ENCODE measurements at places on chromosomes 7 and 10.
A peak's percentile ranks its signal among the peaks of the same experiment; 100 is the strongest.

- DNase-seq = no peak
These were observed 621.0 kb downstream of the PARD3 start for GRCh38 chr10:34193931-34194626.

DNA sequence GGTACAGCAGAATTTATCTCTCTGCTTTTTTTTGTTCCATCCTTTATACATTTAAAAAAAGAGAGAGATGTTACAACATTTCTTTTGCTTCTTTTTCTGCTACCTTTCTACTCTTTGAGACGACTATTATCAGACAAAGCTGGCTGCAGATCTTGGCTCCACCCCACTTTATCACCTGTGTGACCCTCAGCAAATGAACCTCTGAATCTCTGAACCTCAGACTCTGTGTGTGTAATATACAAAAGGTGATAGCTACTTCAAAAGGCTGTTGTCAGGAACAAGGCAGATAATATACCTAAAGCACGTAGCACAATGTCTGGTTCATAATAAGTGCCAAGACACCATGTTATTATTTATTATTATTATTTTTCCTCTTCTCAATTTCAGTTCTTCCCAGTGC, 32.6 kb upstream of the UBE2D1 start:
- no peak for DNase-seq

DNA sequence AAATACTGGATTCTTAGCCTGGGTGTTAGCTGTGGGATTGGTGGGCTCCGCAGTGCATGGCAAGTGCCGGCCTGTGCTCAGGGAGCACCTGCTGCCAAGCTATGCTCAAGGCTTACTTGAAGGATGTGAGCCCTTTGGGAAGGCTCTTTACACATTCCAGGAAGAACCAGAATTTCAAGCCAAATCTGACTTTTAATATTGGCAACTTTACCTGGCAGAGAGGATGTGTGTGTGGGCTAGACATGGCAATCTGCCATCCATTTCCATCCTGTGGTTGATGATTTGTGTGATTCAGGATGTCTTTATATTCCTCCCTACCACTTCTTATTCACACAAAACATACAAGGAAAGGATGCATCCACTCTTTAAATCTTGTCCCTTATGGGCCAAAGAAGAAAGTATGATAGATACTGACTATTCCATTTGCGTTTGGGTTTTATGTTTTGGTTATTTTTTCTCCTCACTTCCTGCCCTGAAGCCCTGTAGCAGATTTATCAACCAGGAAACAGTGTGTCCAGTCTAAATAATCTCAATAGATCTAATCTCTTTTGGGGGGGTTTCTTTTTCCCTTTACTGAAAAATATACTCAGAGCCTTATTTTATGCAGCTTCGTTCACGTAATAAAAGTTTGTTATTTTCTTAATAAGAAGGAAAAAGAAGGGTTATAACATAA, 247.1 kb downstream of the COBL start:
- no peak for DNase-seq

DNA sequence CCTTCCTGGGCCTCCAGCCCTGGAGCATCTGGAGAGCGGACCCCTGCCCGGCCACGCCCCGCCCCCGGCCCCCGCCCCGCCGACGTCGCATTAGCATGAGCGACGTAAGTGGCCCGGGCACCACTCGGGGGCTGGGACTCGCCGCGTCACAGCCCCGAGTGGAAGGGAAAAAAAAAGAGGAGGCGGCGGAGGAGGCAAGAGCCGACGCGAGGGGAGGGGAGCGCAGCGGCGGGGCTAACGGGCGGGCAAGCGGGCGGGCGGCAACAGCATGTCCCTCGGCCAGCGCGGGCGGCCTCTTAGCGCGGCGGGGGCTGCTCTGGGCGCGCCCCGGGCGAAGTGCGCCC, at the start of gene SLC18A3:
SLC18A3 (plus strand) TSS at position 197 of the 344 bp plus-strand sequence. CDS start 431 bp downstream, outside the sequence.
- DNase-seq = peak; percentile 46

- DNase-seq = no peak
These were observed 288.0 kb upstream of the PITRM1 start for GRCh38 chr10:3460420-3461128.

- no peak for DNase-seq
These were observed 36.1 kb downstream of the CRHR2 start for GRCh38 chr7:30646154-30646553.

DNA sequence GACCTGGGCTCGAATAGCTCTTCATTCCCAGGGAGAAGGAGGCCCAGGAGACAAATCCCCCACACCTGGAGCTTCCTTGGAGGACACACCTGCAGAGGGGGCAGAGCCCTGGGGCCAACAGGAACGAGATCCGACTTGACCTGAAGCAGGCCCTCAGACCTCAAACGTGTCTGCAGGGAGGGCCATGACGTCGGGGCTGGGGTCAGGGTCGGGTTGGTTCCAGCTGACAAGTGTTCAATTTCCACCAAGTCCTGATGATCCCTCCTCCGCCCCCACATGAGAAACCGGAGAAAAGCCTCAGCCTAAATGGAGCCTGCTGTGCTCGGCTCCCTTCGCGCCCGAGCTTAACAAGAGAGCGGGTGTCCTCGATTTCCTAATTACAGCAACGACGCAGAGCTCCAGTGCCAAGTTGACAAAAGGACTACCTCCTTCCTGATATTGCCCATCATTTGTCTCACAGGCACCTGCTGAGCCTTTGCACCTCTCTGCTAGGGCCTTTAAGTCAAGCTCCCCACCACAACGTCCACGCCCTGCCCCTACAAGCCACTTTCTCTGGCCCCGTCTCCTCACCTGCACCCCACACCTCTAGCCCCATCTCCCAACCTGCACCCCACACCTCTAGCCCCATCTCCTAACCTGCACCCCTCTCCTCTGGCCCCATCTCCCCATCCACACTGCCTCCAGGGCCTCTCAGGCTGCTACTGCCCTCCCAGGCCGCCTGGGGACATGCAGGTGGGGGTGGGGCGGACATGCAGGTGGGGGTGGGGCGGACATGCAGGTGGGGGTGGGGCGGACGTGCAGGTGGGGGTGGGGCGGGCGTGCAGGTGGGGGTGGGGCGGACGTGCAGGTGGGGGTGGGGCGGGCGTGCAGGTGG, 519.4 kb downstream of the GLRX3 start:
- DNase-seq = no peak

DNA sequence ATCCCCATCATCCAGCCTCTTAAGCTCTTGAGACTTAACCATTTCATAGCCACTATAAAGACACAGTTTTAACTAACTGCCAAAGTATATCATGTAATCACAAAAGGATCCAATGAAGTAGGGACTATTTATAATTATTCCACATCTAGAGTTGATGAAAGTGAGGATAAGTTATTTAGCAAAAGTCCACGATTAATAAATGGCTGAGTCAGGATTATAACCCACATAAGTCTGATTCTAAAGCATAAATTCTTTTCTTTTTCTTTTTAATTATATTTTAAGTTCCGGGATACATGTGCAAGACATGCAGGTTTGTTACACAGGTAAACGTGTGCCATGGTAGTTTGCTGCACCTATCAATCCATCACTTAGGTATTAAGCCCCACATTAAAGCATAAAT, 166.1 kb downstream of the PPP1R3A start:
- DNase-seq = no peak

DNA sequence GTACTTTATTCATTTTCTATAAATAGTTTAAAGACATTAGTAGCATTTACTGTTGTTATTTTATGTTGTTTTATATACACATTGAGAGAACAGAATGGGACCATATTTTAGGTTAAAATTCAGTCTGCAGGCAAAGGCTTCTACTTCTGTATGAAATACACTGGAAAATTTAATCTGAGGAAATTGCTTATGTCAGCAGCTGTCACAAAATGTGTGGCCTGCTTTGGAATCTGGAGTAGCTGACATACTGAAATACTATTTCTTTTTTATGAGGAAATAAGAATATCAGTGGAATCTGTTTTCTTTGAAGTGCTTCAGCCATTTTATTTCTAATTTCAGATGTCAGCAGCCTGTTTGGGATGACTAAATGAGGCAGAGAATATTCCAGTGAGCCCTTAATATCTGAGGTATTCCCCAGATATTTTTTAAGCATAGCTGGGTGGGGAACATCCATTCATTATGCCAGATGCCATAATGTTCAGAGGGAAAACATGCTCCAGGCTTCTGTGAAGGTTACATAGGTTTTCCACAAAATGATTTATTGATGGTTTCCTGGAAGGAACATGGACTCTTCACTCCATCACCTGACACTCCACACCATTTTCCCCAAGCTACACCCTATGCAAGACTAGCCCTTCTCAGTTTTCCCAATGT, 267.1 kb downstream of the ARL4A start:
- no peak for DNase-seq

GRCh38 chr7:24964191-24964590, 15.8 kb downstream of the OSBPL3 start:
- no peak for DNase-seq

- DNase-seq = no peak
These were observed 24.9 kb upstream of the CACNA2D1 start for GRCh38 chr7:82468435-82468834.

Measured in WERI-Rb-1 (cell line).